Dermis microvascular lymphatic vessel endothelial cell (primary cell): ENCODE measurements at places on chromosomes 1 and 21. TPM values are rescaled to one million over a fixed set of nuclear protein-coding genes. Genes with fewer than 3 reads are reported as not detected.
A peak's percentile ranks its signal among the peaks of the same experiment; 100 is the strongest.

TMPRSS15 gene
- not detected in 2 replicates for total RNA-seq

NBPF6 gene
- total RNA-seq, result not detected in 2 replicates

DNA sequence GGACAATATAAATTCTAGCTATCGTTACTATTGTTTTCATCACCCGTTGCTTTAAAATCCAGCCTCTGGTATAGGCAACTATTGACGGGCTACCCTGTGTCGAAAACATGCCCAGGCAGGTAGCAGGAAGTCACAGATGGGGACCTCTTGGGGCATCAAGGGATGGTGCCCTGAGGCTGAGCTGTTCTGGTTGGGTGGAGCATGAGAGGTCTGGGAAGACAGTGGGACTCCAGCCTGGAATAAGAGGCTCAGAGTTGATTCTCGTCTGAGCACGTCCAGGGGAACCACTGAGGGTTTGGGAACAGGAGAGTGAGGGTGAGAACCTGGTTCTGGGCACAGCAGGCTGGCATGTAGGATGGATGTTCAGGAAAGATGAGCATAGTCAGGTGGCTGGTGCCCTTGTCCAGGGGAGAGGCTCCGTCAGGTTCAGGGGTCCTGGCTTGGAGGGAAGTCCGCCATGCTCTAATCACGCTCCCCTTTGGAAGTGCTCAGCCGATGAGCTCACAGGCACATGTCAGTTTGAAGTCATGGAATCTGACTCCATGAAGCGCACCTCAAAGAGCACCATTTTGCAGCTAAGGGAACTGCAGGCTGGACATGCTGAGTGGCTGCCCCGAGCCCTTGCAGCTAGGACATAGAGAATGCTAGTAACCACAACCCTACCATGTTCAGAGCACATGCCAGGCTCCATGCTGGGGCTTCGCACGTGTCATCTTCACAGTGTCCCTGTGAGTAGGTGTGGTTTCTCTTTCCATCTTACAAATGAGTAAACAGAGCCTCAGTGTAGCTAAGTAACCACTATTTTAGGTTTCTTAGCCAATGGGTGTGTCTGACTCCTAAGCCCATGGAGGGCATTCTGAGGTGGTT is 21.0 kb downstream of the PCSK9 start:
- no peak for DNase-seq

ANKRD34A gene
- under 0.01 TPM in 2 replicates for total RNA-seq

DNA sequence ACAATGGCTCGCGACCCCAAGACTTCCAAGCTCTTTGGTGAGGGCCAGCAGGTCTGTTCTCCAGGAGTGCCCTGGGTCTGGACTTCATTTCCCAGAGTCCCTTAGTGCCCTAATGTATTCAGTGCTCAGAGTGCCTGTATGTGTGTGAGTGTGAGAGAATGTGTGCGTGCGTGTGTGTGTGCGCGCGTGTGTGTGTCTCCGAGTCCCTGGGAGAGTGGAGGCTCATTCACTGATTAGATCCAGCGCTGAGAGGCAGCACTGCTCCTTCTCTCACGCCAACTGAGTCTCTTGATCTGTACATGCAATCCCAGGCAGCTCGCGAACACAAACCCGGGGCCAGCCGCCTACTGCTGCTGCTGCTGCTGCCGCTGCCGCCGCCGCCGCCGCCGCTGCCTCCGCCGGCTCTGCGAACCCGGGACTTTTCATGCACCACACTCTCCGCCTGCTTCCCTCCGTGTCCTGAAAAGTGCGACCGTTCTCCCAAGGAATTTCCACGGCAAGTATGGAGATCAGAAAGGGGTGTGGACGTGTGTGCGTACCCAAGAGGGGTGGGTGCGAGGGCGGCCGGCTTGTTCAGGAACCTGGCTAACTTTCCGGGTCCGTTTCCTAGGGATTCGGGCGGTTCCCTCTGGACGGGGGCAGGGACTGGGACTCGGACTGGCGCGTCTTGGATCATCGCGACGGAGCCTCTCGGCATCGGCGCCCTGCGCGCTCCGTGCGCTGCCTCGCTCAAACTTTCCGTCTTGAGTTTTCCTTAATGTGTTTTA is at the start of gene RNF220:
Gene RNF220 (plus strand): TSS at position 225 of the 767 bp plus-strand sequence.
- DNase-seq, result peak; percentile 60

- DNase-seq, result no peak
These were observed 73.5 kb downstream of the ZNF648 start for GRCh38 chr1:181987996-181988395.

GRCh38 chr1:15341634-15342407 is 67.9 kb upstream of the EFHD2 start:
- DNase-seq, result peak; percentile 91
